ENCODE measurements at places on chromosomes 3 and 15.

DNA sequence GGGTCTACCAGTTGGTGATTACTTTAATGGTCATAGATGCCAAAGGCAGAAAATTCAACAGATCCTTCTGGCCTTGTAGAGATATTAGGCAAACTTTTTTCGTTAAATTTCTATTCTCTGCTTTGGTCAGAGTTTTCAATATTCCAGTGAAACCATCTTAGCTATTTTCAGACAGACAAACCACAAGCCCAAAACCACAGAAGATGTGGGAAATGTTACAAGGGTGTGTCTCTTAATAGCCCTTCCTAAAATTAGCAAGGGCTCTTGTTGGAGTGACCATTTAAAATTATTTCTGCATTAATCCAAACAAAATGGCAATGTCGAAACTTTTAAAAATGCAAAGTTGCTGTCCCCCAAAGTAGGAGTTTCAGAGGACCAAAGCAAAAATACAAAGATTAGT, 102.8 kb downstream of the ARRDC4 start:
- no peak for DNase-seq

DNA sequence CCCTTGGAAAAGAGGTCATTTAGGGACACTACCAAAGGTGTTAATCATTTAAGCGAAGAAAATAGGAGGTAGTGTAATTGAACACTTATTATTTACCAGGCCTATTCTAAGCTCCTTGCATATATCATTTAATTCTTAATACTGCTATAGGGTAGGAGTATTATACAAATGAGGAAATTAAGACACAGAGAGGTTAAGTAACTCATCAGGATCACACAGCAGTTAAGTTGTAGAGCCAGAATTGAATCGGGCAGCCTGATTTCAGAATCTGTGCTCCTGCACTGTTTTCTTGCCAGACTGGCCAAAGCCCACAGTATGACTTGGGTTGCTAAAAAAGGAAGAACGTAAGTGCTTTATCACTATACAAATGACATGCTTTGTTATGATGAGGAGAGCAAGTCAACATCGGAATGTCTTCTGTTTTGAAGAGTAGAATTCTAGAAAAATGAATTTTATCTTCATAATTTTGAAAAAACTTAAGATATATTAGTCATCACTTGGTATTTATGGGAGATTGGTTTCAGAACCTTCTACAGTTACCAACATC, 31.4 kb downstream of the HPS3 start:
- DNase-seq: no peak

DNA sequence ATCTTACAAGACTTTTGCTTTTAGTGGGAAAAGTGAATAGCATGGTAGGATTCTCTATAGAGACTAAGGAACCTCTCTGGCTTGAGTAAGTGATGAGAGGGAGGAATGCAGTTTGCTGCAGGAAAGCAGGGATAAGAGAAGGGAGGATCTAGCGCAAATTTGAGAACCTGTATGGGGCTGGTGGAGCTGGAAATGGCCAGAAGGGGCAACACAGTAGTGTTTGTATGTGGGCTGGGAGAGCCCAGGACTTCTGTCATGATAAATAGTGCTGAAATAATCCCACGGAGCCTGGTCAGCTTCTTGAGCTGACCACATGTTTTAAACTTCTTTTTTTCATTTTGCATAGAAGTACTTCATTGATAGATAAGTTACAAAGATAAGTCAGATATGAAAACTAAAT, 11.2 kb upstream of the SHC4 start:
- no peak for DNase-seq

DNA sequence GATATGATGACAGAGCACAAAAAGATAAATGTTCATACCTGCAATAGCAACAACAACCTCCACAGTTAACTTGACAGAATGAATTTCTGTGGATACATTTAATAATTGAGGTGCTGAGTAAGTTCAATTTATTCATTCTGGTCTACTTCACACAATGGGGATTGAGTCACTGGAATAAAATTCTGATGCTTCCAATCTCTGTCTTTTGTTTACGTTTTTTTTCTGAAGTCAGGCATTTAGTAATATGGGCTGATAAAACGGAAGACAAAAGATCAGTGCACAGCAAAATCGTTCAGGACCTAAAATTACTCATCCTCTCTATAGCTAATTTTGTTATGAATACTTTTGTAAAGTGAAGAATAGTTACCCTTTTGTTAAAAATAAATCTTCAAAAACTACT, 565.9 kb upstream of the CCDC54 start:
- no peak for DNase-seq

- DNase-seq: no peak
Observed at GRCh38 chr3:117526470-117527079, 817.0 kb downstream of the TUSC7 start.

- DNase-seq: no peak
Observed at GRCh38 chr15:48577469-48577868, 68.0 kb downstream of the FBN1 start.

DNA sequence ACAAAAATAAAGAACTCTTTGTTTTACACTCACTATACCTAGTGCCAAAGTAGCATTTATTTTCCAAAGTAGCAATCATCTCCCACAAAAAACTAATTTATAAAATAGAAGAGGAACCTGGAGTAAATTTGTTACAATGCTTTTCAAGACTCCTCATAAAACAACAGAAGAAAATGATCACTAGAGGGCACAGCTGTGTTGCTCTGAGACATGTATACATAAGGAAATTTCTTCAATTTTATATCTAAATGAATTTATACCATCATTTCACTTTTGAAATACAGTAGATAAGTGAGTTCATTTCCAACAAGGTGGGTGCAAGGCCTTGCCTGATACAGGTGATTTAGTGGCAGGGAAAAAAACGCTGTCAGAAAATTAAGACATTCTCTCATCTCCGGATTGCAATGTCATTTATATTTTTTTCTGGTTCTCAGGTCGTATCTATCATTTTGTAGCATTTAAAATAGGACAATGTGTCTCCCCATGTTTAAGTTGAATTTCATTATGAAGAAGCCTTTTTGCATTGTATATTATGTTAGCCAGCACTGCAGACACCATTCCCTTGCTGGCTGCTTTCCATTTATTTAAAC, 25.3 kb upstream of the ARHGEF26 start:
- DNase-seq: no peak

DNA sequence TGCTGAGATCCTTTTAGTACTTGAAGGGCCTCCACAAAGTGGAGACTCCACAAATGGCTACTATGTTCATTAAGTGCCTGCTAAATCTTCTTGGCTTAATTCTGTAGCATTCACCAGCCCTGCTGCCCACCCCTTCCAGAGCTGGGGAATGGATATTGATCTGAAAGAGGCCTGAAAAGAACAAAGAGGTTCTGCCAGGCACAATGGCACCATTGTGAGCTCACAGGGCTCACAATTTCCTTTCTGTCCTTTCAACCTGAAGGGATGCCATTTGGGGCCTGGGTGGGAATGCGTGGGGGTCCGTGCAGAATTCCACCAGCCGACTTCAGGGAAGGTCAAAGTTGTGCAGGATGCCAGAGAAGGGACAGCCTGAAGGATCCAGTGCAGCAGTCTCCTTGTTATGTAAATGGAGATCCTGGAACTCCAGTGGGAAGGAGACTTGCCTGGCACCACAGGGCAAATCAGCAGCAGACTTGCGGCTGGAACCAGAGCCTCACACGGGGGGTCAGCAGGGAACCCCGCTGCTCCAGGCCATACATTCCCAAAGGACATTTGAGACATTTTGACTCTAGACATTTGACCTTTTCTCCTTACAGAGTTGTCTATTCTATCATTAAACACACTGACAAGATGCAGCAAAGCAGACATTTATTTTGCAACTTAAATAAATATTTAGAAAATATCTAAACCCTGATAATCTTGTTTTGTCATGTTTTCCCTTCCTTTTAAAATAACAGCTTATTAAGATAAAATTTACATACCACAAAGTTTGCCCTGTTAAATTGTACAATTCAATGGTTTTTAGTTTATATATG, 21.5 kb upstream of the MORF4L1 start:
- no peak for DNase-seq

GRCh38 chr3:56251343-56251945, 216.8 kb downstream of the ERC2 start:
- no peak for DNase-seq

- no peak for DNase-seq
Observed at GRCh38 chr15:81882504-81882903, 163.3 kb downstream of the MEX3B start.
